ENCODE measurements at places on chromosomes 4 and X.

DNA sequence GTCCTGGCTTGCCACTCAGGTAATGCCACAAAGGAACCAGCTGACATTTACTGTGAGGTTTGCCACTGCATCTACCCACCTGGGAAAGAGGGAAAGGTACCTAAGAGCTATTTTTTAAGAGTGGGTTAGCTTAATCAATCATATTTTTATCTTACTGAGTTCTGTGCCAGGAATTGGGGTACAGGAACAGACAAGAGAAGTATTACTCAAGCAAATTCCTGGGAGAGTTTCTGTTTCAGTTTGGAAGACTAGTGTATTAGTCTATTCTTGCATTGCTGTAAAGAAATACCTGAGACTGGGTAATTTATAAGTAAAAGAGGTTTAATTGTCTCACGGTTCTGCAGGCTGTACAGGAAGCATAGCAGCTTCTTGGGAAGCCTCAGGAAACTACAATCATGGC is 23.2 kb downstream of the PSMD10 start:
- DNase-seq = no peak

GRCh38 chr4:158871335-158871724 is 102.5 kb downstream of the FNIP2 start:
- DNase-seq = no peak

- DNase-seq = no peak
Measured at GRCh38 chrX:19673375-19674040, 158.2 kb upstream of the MAP3K15 start.

- no peak for DNase-seq
Measured at GRCh38 chrX:46866726-46867125, 29.9 kb downstream of the RP2 start.

GRCh38 chr4:38452009-38452408 is 212.0 kb upstream of the KLF3 start:
- no peak for DNase-seq

DNA sequence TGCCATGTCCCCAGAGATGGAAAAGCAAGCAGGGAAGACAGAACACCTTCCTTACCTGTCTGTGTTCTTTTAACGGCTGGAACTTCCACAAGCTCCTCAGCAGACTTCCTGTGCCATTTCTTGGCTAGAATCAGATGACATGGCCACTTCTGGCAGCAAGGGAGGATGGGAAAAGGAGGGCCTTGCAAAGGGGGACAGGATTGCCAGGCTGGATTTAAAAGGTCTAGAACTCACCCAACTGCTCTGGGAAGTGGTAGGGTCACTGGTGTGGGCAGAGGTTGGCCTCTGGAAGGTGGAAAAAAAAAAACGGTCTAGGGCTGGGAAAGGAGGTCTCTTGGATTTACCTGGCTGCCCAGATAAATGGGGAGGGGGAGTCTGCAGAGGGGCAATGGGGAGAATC is 1.6 kb upstream of the USP11 start:
- DNase-seq = no peak

GRCh38 chr4:133969202-133969848 is 232.3 kb downstream of the PABPC4L start:
- no peak for DNase-seq

GRCh38 chr4:30555775-30556174 is 164.4 kb upstream of the PCDH7 start:
- no peak for DNase-seq

DNA sequence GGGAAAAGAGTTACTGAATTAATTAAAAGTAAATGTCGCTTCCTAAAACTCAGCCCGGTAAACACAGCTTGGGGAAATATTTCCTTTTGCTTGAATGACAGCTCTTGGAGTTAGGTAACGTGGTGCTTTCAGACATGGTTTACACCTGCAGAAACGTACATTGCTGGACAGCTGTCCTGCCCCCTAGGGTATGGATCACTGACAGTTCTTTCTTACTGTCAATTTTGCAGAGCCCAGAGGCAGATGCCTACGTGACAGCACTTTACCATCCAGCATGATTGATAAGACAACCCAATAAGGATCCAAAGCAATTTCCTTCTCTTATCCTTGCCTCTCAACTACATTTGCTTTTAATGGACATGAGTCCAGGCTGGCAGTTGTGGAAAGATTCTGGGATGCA is 334.5 kb downstream of the PACRGL start:
- no peak for DNase-seq

Measured in CD4-positive, alpha-beta T cell treated with Interleukin-4 for 1 hour (primary cell).